Coronary artery (tissue), 2 donors: ENCODE measurements at places on chromosomes 3 and 15.

GRCh38 chr3:134749802-134750553 lies 45.1 kb upstream of the EPHB1 start:
- no peak for DNase-seq

DNA sequence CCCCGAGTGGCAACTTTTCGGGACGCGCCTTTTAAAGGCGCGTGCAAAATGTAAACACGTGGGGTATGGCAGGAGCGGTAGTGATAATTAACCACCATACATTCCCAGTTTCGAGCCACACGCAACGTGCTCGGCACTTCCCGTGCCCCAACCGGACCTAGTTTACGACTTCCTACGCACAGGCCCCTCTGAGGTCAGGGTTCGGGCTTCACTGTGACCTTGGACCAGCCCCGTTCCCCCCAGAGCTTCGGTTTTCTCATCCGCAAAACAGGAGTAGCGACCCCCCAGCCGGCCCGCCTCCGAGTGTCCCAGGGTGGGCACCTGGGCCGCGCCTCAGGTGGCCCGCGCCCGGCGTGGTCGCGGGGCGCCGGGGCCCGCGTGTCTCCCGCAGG lies 451 bp downstream of the CHCHD4 start:
- peak; percentile 80 for DNase-seq

DNA sequence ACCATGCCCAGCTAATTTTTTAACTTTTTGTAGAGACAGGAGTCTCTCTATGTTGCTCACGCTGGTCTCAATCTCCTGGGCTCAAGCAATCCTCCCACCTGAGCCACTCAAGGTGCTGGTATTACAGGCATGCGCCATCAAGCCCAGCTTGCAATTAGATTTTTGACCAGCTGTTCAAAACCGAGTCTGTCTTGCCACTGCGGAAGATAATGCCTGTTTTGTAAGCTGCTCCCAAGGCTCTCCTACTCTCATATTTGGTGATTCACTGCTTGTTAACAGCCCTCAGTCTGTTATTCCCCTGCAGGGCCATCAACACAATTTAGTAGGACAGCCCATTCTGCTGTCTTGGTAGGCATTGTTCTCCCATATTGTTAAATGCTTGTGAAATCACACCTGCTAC lies 17.8 kb upstream of the MCCC1 start:
- DNase-seq = no peak

DNA sequence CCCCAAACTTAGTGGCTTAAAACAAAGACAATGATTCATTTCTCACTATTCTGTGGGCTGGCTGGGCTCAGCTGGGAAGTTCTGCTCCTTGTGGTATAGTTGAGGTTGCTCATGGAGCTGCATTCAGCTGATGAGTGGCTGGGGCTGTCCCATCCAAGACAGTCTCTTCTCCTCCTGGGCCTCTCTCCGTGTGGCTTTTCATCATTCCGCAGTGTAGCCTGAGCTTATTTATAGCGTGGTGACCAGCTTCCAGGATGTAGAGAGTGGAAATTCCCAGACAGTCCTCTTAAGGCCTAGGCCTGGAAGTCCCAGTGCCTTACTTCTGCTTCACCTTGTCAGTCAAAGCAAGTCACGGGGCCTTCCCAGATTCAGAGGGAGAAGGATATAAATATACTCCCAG lies 136.7 kb upstream of the DAZL start:
- no peak for DNase-seq

GRCh38 chr15:71889385-71889784 lies 79.0 kb downstream of the NR2E3 start:
- no peak for DNase-seq

GRCh38 chr3:112013784-112014143 lies 15.0 kb downstream of the TAGLN3 start:
- DNase-seq = no peak

DNA sequence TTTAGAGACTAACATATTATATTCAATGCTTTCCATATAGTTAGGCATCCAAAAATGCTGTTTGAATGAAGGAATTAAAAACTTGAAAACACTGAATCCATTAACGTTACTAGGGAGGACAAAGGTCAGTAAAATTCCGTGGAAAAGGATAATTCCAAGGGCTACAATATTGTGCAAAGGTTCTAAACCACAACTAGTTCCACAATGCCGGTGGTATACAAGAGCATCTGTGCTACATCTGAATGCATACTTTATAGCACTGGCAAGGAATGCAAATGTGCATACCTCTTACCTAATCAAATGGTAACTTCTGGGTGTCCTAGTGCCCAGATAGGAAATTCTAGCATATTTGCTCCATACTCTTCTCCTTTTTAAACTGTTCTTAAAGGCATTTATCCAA lies 2.2 kb downstream of the ICE2 start:
- DNase-seq = no peak

DNA sequence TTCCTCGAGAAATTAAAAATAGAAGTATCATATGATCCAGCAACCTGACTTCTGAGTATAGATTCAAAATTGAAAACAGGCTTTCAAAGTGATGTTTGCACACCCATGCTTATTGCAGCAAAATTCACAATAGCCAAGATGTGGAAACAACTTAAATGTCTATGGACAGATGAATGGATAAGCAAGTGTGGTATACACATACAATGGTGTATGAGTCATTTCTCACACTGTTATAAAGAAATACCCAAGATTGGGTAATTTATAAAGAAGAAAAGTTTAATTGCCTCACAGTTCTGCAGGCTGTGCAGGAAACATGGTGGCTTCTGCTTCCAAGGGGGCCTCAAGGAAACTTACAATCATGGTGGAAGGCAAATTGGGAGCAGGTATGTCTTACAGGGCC lies 100.8 kb downstream of the KLF13 start:
- no peak for DNase-seq

DNA sequence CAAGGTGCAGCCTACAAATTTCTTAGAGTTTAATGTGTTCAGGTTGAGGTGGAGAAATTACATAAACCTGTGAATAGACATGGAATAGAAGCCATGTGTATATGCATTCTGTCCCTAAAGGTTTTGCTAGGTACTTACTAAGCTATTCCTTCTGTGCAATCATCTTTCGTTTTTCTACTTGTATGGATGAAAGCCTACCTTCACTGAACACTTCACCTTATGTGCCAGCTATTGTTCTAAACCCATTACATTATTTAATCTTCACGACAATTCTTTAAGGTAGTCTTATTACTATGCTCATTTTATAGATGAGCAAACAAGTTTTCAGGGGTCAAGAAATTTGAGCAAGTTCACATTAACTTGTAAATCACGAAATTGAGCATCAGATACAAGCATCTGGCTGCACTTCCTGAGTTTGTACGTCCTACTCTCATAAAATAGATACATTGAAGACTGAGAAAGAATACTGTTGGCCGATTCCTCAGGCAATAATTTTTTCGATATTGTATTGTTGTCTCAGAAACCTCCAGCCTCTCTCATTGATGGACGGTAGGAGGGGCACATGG lies 635 bp upstream of the RCN2 start:
- no peak for DNase-seq

GRCh38 chr15:27358751-27359434 lies 387.9 kb downstream of the GABRG3 start:
- no peak for DNase-seq

DNA sequence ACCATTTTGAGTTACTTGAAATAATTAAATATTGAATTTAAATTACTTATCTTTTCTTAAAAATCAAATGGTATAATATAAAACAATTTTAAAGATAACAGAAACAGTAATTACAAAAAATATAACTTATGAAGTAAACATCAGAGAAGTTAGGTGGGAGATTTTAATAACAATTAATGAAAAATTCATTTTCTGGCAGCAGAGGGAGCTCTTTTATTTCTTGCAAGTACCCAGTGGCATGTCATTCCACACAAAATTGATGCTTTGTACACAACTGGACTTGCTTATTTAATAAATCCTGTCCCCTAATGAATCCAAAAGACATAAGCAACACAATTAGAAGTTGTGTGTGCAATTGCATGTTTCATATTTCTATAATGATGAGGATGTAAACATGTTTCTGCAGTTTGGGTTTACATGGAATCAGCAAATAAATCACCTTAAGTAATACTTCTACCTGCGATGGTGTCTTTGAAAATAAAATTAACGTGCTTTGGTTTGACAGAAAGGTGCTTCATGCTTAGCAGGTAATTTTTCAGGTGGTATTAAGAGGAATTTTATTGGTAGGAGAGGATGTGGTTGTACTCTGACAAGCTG lies 861.3 kb downstream of the ZPLD1 start:
- DNase-seq = no peak

DNA sequence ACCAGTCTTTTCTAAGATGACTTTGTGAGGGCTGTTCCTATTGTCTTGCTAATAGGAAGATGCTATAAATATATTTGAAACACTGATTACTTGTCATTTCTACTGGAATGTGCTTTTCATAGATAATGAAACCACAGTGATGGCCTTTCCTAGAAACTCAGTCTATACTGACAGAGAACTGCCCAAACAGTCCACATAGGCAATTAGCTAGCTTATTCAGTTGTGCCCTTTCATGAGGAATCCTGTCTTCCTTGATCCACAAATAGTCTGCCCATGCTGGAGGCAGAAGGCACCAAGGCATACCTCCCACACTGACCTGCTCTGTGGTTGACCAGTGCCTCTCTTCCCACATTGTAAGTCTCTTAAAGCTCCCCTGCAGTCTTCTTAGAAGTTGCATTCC lies 135.9 kb downstream of the CMSS1 start:
- DNase-seq = no peak

- no peak for DNase-seq
Observed at GRCh38 chr3:16297997-16298885, 33.2 kb downstream of the OXNAD1 start.

- no peak for DNase-seq
Observed at GRCh38 chr15:100033140-100033857, 300.1 kb upstream of the LYSMD4 start.

DNA sequence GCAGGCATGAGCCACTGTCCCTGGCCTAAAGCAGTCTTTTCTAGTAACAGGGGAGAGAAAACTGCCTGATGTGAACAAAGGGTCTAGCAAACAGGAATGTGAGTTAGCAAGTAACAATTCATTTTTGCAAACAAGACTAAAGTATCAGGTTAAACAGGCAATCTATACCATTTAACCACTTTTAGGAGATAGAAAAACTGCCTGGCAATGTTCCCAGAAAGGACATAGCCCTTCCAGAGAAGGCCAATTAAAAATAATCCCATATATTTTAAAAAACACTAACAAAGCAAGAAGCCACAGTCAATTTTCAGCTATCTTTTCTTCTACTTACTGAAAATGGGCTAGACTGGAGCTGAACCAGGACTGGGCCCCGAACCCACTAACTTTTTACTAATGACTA lies 6.3 kb downstream of the RBSN start:
- DNase-seq = no peak

- no peak for DNase-seq
Observed at GRCh38 chr3:176313426-176313825, 883.9 kb downstream of the TBL1XR1 start.

GRCh38 chr3:171533702-171534101 lies 73.5 kb upstream of the TNIK start:
- DNase-seq = no peak

DNA sequence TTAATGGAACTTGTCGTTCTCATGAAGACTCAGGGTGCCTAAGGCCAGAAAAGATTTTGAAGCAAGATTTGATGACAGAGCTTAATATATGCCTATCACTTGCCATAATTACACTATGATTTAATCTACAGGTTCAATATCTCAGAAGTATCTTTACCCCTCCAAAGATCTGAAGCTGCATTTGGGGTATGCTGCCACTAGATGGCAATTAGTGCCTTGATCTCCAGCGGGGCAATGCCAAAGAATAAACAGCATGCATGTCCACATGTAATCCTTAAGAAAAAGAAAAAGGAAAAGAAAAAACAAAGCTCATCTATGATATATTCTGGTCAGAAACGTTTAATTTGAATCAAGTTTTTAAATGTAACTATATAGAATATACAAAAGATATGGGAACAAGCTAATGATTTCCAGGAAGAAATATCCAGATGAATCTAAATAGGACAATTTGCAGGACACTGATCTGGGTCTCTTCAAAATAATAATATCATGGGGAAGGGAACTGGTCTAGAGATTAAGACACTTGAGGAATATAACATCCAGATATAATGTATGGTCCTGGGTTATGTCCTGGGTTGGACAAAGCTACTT lies 55.0 kb upstream of the SOX14 start:
- DNase-seq = no peak

DNA sequence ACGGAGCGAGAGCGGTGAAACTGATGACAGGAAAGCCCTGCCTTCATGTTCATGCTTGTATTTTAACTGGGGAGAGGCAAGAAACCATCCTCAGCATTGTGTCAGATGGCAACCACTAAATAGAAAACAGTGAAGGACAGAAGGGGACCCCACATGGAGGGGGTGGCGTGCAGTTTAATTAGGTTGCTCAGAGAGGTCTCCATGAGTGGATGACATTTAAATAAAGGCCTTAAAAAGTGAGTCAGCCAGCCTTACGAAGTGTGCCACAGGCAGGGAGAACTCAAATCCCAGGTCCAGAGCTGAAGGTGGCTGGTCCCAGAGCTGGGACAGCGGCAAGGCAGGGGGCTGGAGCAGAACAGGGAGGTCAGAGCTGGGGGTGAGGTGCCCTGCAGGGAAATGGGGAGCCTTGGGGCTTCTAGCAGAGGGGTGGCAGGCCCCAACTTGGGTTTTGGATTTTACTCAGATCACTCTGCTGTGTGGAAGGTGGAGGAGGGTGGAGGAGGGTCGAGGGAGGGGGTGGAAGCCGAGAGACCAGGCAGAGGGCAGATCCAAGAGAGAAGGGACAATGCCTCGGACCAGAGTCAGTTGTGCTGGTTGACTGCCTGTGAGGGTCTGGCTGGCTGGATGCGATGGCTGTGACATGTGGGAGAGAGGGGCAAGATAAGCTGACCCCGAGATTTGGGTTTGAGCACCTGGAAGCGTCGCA lies 73.7 kb downstream of the KLF13 start:
- no peak for DNase-seq

DNA sequence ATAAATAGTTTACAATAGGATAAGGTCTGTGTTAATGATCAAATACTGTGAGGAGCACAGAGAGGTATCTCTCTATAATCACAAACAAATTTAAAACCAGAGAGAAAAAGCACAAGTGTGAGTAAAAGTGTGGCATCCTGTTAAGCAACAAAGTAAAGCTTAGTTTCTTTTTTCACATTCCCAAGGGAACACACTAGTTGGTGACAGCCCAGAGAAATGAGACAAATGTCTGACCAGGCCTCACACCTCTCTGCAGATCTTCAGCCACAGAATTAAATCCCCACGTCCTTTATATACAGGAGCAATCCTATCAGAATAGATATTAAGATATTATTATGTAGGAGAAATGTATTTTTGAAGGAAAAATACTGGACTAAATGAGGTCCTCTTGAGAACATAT lies 2.7 kb downstream of the FBN1 start:
- DNase-seq = no peak

GRCh38 chr3:118480101-118480860 lies 554.4 kb downstream of the IGSF11 start:
- no peak for DNase-seq

- DNase-seq = no peak
Observed at GRCh38 chr3:133531981-133532380, 41.5 kb upstream of the CDV3 start.

GRCh38 chr3:103247459-103247858 lies 812.6 kb downstream of the ZPLD1 start:
- no peak for DNase-seq

GRCh38 chr3:169662843-169663160 lies 710 bp downstream of the MECOM start:
- DNase-seq = peak; percentile 80

- no peak for DNase-seq
Observed at GRCh38 chr3:24483873-24484272, 10.8 kb downstream of the THRB start.
